NCI-H524 (cell line): ENCODE measurements at places on chromosomes 1 and 21.
A peak's percentile ranks its signal among the peaks of the same experiment; 100 is the strongest.

GRCh38 chr1:30817077-30817438, 59.5 kb upstream of the LAPTM5 start:
- DNase-seq = no peak

- no peak for DNase-seq
Observed at GRCh38 chr21:27953340-27954045, 986.6 kb upstream of the ADAMTS5 start.

DNA sequence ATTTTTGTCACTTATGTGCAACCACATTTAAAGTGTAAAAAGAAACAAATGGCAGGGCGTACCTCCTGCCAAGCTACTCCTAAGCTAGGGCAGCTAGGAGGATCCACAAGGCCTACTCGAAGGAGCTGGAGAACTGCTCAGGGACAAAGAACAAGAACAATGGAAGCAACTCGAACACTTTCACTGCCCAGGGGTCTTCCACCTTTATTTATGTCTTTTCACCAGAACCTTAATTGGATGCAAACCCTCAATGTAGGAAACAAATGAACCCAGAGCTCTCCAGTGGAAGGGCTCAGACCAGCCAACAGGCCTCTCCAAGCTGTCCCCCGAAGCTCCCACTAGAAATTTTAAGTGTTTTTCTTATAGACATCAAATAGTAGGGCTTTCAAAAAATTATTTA, 39.9 kb downstream of the C1orf198 start:
- DNase-seq = no peak

DNA sequence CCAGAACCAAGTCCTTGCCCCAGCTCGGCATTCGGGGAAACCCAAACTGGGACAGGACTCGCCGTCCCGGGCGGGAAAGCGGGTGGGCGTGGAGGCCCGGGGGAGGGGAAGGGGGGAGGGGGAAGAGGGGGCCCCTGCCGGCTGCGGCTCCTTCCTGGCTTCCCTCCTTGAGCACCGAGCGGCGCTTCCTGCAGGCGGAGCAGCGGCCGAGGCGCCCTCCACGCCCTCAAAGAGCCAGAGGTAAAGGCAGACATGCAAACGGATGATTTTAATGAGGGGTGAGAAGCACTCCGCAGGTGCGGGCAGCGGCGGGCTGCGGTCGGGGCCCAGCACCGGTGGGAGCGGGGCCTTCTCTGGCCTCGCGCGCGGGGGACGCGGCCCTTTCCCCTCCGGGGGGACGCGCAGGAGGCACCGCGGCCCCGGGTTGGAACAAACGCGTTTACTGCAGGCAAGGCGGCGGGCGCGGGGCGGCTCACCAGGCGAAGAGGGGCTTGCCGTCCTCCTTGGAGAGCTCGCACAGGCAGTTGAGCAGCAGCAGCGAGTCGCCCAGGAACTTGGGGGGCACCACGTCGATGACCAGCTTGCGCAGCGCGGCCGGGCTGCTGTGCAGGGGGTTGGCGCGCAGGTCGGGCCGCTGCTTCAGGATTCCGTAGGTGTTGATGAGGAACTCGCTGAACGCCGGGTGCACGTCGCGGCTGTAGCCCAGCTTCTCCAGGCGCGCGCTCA, 5.7 kb upstream of the FTCD start:
- DNase-seq = no peak

GRCh38 chr1:170200161-170200560, 54.4 kb downstream of the NTMT2 start:
- DNase-seq = no peak

DNA sequence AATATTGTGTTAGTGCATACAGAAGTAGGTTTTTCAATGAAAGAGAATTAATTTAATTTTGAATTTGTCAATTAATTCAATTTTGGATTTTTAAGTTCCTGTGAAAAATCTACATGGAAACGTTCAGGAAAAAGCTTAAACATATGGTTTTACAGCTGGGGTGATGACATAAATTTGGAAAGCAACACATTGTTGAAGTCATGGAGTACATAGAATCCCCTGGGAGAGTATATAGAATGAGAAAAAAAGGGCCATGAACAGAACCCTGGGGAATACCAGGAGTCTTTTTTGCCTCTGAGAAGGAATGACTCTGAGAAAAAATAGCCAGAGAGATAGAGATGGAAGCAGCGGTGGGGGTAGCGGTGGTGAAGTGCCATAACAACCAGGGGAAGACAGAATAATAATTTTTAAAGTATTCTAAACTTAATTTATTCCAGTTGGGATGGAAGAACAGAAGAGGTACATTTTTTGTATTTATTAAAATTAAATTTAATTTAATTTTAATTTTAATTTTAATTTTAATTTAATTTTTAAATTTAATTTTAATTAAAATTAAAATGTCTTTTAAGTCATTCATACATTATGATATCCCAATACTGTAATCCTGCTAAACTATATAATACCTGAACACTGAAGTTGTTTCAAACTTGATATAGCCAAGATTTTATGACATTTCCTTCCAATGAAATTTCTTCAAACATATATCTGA, 48.9 kb downstream of the NME7 start:
- no peak for DNase-seq

DNA sequence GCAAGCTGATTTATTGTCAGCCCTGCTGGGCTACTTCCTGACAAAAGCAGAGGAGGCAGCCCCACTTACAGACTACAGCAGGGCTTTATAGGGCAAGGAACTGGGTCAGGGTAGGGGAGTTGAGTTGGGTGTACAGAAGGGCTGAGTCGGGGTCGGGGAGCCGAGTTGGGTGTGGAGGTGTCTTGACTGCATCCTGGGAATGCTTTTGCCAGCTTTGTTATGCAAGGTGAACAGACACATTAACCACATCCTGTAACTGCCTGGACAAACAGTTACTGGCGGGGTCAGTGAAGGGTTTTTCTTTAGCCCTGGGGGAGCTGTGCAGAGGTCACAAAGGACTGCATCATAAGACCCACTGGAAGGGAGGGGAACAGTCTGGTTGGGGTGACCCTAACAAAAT, 39.1 kb upstream of the GBP5 start:
- no peak for DNase-seq

DNA sequence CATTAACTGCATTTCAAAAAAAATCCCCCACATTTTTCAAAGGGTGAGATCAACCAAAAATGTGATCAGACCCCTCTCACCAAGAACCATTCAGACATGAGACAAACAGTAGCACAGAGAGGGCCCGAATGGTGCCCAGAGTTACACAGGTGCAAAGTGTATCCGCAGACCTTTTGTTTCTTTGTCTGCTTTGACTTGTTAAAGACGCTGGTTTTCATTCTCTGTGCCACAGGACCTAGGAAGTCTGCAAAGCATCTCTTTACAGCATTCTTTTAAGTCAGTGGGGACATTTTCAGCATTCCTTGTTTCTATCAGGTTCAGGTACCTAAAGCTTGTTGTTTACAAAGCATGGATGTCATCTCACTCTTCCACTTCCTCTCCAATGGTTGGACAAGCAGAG, 87.2 kb upstream of the MAP1LC3C start:
- no peak for DNase-seq

DNA sequence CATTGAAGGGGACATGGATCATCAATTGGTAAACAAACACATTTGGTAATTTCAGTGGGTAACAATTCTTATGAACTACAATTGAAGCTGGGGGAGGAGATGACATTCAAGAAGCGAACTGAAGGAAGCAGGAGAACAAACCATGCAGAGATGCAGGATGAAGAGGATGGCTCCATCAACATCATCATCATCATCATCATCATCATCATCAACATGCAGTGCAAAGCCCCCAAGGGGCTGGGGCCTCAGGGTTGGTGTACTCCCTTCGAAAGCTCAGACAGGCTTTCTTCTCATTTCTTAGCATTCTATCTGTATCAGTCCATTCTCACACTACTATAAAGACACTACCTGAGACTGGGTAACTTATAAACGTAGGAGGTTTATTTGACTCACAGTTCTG, 105.8 kb downstream of the DUSP10 start:
- DNase-seq = no peak

DNA sequence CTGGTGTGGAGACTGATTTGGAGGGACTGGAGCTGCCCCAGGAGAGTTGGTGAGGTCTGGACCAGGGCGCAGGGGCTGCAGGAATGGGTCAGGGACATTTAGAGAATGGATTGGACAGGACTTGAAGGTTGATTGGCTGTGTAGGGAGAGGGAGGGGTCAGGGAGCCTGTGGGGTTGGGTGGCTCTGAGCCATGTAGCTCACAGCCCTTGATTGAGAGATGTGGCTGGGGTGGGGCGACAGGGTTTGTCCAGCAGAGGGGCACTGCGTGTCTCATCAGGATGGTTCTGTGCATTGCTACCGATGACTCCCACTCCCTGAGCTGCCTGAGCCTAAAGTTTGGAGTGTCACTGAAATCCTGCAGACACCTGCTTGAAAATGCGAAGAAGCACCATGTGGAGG, 12.1 kb downstream of the AZIN2 start:
- no peak for DNase-seq

GRCh38 chr1:194103101-194103500, 916.7 kb upstream of the B3GALT2 start:
- DNase-seq = no peak

DNA sequence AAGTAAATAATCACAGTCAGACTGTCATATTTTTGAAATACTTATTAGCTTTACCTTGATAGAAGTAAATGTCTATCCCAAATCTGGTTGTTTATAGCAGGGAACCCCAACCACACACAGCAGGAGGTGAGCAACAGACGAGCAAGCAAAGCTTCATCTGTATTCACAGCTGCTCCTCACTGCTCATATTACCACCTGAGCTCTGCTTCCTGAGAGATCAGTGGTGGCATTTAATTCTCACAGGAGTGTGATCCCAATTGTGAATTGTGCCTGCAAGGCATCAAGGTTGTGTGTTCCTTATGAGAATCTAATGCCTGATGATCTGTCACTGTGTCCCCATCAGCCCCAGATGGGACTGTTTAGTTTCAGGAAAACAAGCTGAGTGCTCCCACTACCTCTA, 104.3 kb downstream of the GPATCH2 start:
- DNase-seq = no peak

DNA sequence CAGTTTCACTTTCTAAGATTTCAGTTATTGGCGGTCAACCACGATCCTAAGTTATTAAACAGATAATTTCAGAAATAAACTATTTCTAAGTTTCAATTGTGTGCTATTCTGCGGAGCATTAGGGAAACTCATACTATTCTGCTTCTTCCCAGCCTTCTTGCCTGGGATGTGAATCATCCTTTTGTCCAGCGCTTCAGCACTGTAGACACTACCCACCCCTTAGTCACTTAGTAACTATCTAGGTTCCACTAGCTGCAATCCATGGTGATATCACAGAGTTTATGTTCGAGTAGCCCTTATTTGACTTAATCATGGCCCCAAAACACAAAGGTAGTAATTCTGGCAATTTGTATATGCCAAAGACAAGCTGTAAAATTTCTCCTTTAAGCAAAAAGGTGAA, 279.9 kb upstream of the ADAMTS5 start:
- no peak for DNase-seq

DNA sequence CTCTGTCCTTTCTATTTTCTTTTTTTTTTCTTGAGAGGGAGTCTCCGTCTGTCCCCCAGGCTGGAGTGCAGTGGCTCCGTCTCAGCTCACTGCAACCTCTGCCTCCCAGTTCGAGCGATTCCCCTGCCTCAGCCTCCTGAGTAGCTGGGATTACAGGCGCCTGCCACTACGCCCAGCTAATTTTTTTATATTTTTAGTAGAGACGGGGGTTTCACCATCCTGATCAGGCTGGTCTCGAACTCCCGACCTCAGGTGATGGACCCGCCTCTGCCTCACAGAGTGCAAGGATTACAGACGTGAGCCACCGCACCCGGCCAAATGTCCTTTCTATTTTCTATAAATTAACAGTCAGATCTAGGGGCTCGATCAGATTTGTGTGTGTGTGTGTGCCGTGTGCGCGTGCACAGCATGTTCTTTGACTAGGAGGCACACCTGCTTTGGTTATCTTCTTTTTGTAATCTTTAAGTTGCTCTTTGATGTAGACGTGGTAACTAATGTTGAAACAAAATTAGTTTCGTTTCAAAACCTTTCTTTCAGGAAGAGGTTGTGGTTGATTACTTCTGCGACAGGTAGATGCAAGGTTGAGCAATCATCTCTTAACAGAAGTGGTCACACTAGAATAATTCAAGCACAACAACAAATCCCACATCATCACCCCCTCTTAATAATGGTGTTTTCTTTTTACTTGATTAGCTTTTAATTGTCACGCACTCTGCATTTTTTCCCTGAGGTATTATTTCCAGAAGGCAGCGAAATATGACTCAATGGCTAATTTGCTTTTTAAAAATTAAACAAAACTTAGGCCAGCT, 779 bp upstream of the DEGS1 start:
- DNase-seq = no peak

- DNase-seq = peak; percentile 59
Observed at GRCh38 chr1:24586970-24587820, 31.3 kb downstream of the NCMAP start.

GRCh38 chr21:45254460-45254930, 33.2 kb downstream of the POFUT2 start:
- no peak for DNase-seq

DNA sequence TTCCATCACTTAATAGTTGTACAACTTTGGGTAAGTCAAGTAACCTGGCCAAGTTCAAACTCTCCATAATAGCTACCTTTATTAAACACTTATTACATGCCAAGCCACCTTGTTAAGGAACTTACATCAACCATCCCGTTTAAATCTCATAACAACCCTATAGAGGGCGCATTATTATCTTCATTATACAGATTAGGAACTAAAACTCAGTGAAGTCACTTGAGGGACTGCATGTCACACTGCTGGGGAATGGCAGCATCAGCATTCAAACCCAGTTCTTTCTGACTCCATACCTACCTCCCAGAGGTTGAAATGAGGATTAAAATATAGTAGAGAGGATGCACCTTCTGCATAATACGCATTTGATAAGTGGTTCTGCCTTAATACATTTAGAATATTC, 47.1 kb upstream of the PLA2G2C start:
- DNase-seq = no peak

GRCh38 chr1:114234408-114235124, 80.9 kb upstream of the SYT6 start:
- no peak for DNase-seq

- DNase-seq = no peak
Observed at GRCh38 chr1:2633936-2634491, 1.2 kb upstream of the MMEL1 start.

DNA sequence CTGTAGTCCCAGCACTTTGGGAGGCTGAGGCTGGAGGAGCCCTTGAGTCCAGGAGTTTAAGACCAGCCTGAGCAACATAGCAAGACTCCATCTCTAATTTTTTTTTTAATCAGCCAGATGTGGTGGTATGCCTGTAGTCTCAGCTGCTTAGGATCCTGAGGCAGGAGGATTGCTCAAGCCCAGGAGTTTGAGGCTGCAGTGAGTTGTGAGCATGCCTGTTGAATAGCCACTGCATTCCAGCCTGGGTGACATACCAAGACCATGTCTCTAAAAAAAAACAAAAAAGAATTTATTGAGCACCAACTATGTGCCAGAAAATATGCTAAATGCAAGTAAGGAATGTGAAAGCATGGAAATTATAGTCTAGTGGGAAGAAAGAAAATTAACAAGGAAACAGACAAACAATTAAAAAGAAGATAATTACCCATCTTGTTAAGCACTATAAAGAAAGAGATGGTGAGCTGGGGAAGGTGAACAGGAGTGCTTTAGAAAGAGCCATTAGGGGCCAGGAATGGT, 104.0 kb upstream of the ZNF678 start:
- DNase-seq = no peak

- DNase-seq = no peak
Observed at GRCh38 chr1:160794376-160794775, 1.6 kb upstream of the LY9 start.
